ENCODE measurements at places on chromosomes 7 and 10.

GRCh38 chr7:32222251-32222900, 152.2 kb upstream of the PDE1C start:
- no peak for DNase-seq

- no peak for DNase-seq
Observed at GRCh38 chr7:73602721-73603651, 21.3 kb downstream of the MLXIPL start.

GRCh38 chr7:114787556-114787955, 134.3 kb upstream of the MDFIC start:
- no peak for DNase-seq

GRCh38 chr10:54133203-54133602, 667.8 kb downstream of the PCDH15 start:
- DNase-seq = no peak

GRCh38 chr10:101889256-101890210, 45.9 kb upstream of the KCNIP2 start:
- DNase-seq = peak; percentile 44

- DNase-seq = no peak
Observed at GRCh38 chr7:125876431-125876830, 946.8 kb upstream of the POT1 start.

All from GM12892 (cell line).